ENCODE measurements at places on chromosomes 3 and 15.

DNA sequence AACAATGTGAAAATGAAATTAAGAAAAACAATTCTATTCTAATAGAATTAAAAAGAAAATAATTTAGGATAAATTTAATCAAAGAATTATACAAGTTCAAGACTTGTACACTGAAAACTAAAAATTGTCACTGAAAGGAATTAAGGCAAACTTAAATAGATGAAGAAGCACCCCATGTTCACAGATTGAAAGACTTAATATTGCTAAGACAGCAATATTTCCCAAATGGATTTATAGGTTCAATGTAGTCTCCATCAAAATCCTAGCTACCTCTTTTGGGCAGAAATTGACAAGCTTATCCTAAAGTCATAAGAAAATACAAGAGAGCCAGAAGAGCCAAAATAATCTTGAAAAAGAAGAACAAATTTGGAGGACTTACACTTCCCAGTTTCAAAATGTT lies 53.5 kb upstream of the UBE3A start:
- DNase-seq = no peak

GRCh38 chr15:60557191-60557618 lies 78.3 kb upstream of the ICE2 start:
- no peak for DNase-seq

GRCh38 chr15:73955326-73955725 lies 29.1 kb downstream of the LOXL1 start:
- no peak for DNase-seq

GRCh38 chr15:31127596-31128261 lies 26.2 kb upstream of the TRPM1 start:
- DNase-seq = no peak

All from AG09309 (cell line).